ENCODE measurements at places on chromosomes 12 and 14.

GRCh38 chr14:28323951-28324741 is 442.4 kb upstream of the FOXG1 start:
- DNase-seq: no peak

GRCh38 chr14:27077214-27077613 is 479.4 kb upstream of the NOVA1 start:
- no peak for DNase-seq

GRCh38 chr14:41606532-41607303 is at the start of gene LRFN5:
Gene LRFN5, plus strand, starts transcription at chr14:41606876.
- peak; percentile 52 for DNase-seq

DNA sequence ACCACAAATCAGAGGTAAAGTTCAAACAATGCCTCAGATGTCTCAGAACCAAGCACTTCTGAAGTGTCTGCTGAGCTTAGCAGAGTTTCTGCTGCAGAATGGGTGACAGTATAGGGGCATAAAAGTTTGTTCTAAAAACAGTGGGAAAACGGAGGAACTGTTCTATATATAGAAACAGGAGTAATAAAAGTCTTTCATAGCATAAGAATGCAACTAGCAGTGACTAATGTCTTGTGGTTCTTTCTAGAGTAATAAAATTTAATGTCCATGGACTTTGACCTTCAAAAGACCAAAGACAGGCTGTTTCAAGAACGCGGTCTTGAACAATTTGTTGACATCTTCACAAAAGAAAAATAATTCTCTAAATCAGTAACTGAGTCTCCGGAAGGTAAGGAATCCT is 107.5 kb upstream of the FAR2 start:
- peak; percentile 91 for DNase-seq

DNA sequence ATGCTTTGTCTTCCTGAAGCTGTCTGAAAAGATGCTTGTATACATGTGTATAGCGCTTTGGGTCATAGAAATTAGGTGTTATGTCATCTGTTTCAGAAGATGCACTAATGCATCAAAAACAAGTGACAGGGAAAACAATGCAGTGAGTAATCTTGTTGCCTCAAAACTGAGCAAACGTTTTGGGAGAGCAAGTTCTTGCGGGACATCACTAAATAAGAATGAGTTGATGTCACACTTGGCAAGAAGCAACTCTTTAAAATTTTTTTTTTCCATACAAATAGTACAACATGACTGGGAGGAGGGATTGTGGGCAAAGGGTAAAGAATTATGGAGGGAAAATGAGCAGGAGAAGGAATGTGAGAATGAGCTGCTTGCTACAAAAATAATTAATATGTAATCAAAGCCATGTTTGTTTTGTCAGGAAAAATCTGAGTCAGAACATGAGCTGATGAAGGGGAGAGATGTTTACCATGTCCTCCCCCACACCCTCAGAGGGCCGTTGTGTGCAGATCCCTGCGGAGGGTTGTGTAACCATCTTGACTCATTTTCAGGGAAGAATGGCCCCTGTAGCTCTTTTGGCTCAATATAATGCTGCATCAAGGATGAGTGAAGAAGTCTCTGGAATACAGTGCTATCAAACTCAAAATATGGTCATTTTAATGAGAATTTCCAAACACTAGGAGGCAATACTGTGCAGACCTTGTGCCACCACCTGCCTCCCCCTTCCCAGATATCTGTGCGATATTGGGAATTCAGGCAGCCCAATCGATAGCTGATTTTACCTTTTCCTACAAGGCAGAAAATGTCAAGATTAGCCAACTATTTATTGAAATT is 41.4 kb downstream of the BORCS5 start:
- DNase-seq: peak; percentile 98

DNA sequence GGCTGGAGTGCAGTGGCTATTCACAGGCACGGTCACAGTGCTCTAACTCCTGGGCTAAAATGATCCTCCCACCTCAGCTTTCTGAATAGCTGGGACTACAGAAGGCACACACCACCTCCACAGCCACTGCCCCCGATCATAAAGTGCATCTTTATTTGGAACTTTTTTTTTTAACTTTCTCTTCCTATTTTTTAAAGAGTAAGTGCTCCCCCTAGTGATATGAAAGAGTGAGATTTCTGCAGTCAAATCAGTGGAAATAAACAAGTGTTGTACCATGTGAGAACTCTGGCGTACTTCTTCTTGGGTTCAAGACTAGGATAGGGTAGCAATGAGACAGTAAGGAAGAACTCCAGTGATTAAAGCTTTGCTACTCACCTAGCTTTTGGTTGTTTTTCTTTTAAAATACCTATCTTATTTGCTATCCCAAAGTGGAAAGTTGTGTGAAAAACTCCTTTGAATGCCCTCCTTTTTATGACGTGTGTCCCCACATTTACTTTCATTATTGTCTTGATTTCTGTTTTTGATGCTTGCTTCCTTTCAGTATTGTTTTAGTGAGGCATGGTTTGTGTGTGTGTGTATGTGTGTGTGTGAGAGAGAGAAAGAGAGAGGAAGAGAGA is 6.6 kb downstream of the PPP4R4 start:
- DNase-seq: peak; percentile 38

GRCh38 chr12:40262657-40263056 is 37.9 kb downstream of the LRRK2 start:
- DNase-seq: no peak

GRCh38 chr12:121701667-121702277 is 10.8 kb upstream of the TMEM120B start:
- DNase-seq: no peak

- peak; percentile 11 for DNase-seq
Observed at GRCh38 chr12:66813137-66813892, 134.4 kb upstream of the GRIP1 start.

DNA sequence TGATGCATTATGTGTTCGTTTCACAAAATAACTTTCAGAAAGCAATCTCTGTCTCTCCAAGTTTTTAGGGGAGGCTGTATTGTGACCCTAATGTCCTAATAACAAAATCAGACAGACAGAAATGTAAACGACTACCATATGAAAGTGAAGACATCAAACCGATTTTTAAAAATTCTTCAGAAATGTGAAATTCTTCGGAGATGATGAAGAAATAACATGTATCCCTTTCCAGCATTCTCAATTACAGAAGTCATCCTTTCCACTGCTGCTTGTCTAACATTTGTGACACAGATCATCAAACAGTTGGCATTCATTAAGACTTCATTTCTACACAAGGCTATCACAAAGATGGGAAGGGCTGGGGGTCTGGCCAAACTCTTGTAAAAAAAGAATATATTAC is 41.0 kb downstream of the DMAC2L start:
- DNase-seq: peak; percentile 63

GRCh38 chr14:85159726-85160125 is 370.2 kb upstream of the FLRT2 start:
- no peak for DNase-seq

DNA sequence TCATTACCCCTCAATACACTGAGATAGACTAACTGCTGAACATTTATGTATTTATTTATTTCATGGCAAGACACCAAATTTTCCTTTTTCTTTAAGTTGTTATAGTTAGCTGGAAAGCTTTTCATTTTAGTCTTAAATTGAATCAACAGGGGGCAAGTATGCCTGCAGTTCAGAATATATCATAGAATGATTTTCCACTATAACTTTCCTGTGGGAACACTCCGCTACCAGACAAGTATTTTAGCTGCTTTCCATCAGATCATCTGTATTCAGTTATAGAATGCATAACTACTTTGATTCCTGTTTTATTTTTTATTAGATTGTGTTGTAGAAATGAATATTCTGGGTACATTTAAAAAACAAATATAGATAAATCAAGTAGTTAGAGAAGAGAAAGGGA is 102.0 kb downstream of the SLC6A15 start:
- DNase-seq: no peak

DNA sequence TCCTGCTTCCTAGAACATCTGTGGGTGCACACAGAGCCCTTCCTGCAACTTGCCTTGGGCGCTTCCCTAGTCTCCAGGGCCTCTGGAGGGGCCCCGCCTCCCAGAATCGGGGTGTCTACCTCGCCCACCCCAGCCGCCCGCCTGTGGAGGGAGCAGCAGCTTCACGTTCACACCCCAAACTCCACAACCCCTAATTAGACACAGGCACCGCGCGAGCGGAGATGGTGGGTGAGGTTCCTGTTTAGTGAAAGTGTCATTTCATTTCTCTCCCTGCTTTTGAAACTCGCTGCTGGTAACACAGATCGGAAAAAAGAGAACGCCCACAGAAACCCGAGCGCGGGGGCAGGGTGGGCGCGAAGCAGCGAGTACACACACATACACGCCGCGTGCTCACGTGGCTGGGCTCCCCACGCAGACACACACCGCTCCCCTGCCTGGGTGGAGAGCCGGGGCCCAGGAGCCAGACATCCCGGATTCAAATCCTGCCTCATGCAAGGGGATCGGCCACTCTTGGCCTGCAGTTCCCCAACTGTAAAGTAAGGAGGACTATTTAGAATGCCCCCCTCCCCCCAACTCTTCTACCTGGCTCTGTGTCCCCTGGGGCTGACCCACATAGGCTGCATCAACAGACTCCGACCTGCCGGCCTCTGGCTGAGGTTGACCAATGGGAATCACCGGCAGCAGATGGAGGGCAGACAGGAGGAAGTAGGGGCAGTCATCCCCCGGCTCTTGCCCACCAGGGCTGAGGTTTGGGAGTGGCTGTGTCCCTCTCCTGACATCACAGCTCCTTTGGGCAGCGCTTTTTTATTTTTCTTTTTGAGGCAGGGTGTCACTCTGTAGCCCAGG is 79.2 kb upstream of the NCOR2 start:
- DNase-seq: no peak

DNA sequence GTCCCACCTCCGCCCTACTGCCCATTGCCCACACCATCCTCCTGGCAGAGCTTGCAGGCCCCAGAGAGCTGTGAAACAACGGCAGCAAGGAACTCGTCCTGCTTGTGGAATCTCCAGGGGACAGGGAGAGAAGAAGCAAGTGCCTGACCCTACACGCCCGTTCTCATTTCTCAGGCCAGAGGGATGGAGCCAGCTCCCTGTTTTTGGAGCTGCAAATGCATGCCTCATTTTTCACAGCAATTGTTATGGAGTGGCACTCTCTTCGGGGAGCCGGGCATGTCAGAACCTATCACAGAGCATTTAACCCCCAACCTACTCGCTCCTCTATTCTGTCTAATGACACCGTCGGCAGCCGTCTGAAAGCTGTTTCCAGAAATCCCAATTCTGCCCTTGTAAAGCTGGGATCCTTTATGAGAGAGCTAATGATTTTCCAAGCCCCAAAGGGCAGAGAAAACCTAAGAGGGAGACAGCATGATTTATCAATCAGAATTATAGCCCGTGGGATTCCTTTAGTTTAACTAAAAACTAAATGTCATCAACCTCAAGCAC is 222.3 kb upstream of the NOS1 start:
- no peak for DNase-seq

- no peak for DNase-seq
Observed at GRCh38 chr12:124162151-124163110, 132.5 kb upstream of the RFLNA start.

GRCh38 chr14:52913271-52913670 is 37.6 kb downstream of the FERMT2 start:
- no peak for DNase-seq

DNA sequence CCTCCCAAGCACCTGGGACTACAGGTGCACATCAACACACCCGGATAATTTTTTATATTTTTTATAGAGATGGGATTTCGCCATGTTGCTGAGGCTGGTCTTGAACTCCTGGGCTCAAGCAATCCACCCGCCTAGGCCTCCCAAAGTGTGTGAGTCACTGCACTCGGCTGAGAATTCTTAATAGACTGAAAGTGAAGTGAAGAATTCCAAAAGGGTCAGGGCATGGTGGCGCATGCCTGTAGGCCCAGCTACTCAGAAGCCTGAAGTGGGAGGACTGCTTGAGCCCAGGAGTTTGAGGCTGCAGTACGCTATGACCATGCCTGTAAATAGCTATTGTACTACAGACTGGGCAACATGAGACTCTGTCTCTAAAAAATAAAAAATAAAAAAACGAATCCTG is 43.7 kb downstream of the TCHP start:
- no peak for DNase-seq

GRCh38 chr12:1688086-1688710 is 2.7 kb upstream of the ADIPOR2 start:
- DNase-seq: no peak

- DNase-seq: no peak
Observed at GRCh38 chr14:24399447-24399822, 632 bp downstream of the NYNRIN start.

GRCh38 chr14:88682495-88683114 is 110.1 kb downstream of the EML5 start:
- DNase-seq: no peak

DNA sequence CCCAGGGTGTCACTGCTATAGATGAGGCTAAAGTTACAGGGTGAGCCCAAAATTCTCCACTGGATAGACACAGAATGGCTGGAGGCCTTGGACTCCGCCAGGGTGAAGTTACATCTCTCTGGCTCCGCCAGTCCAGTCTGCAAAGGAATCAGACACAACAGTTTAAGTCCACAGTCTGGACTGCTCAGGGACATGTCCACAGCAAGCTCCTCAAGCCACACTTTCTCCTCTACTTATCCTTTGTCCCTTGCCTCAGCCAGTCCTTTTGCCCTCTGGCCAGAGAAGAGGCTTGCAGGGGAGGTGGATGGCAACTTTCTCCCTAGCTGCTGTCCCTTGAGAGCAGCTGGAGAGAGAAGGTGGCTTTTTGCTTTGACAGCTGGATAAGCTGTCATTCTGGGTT is 28.0 kb downstream of the PTPRB start:
- no peak for DNase-seq

- no peak for DNase-seq
Observed at GRCh38 chr12:39319180-39319579, 123.7 kb downstream of the KIF21A start.

GRCh38 chr12:57119294-57120085 is 8.3 kb upstream of the STAT6 start:
- DNase-seq: no peak

- DNase-seq: peak; percentile 76
Observed at GRCh38 chr14:64704143-64704742, at the start of gene PLEKHG3. Gene PLEKHG3, plus strand, starts transcription at chr14:64704424. Its CDS starts 23,208 bp downstream, at chr14:64727632.

DNA sequence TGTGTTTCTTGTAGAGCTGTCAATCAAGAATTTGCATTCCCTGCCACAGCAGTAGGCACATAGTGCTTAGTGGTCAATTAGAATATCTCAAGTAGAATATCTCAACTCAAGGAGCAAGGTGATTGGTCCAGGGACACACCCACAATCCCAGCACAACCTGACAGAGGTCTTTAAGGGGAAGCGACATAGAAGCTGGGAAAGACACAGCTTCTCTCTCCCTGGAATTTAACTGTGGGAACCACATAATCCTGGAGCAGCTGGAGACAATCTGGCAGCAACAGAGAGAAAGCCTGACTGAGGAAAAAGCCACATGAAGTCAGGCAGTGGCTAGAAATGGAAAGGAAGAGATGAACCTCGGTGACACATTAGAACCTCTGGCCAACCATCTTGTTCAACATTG is 85.7 kb upstream of the LMO3 start:
- DNase-seq: no peak

- DNase-seq: peak; percentile 16
Observed at GRCh38 chr14:68800390-68800789, 7.5 kb upstream of the ZFP36L1 start.
